Naive thymus-derived CD4-positive, alpha-beta T cell (primary cell): ENCODE measurements at places on chromosomes 4 and X. TPM values are rescaled to one million over a fixed set of nuclear protein-coding genes. Genes with fewer than 3 reads are reported as not detected.

DNA sequence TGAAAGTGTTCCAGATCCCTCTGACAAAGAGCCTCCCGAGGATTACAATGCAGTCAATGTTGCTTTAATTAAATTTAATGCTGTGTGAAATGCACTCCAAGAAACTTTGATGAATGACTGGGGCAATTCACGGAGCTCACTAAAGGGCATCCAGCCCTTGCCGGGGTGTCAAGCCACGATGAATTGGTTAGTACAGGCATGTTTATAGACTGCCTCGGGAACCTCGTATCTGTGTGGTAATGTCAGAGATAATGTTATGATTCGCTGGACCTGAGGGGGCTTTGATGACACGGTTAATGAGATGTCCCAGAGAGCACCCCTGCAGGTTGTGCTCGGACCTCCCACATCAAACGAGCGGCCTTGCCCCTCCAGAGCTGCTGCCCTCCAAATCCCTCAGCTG, 428.8 kb downstream of the NKX6-1 start:
- DNase-seq: no peak
- H3K4me3 ChIP-seq: no peak overlapping the region
- no peaks in the 10 kb centered on the region for H3K4me1 ChIP-seq
- H3K27me3 ChIP-seq: no peaks in the 10 kb centered on the region
- H3K36me3 ChIP-seq: no peaks in the 10 kb centered on the region
- H3K27ac ChIP-seq: no peak overlapping the region

GRCh38 chrX:110699109-110699508, 96.5 kb downstream of the CHRDL1 start:
- H3K27me3 ChIP-seq: no peaks in the 10 kb centered on the region
- no peaks in the 10 kb centered on the region for H3K36me3 ChIP-seq
- no peak overlapping the region for H3K4me3 ChIP-seq
- H3K27ac ChIP-seq: no peak overlapping the region

- no peaks in the 10 kb centered on the region for H3K36me3 ChIP-seq
- no peak overlapping the region for H3K4me3 ChIP-seq
- no peak for DNase-seq
- H3K4me1 ChIP-seq: peaks cover 3% of the 10 kb centered on the region
- H3K27me3 ChIP-seq: no peaks in the 10 kb centered on the region
- H3K27ac ChIP-seq: peak overlapping the region; percentile 67
Observed at GRCh38 chrX:51891821-51892551, 1.4 kb upstream of the MAGED1 start.

DNA sequence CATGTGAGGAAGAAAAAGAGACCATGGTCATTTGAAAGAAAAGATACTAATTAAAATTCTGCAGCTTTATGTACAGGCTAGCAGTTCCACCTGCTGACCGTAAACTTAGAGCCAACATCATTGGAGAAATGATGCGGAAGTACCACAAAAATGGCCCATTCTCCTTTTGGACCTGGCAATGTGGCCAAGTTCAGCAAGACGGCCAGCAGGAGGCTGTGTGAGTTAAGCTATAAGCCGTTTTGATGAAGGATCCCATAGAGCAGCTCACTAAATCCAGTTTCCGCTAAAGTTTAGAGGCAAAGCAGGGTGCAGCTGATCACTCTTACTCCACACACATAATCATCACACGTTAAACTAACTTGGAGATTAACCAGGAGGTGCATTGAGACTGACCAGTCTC, 133.8 kb downstream of the LDB2 start:
- no peaks in the 10 kb centered on the region for H3K36me3 ChIP-seq
- no peaks in the 10 kb centered on the region for H3K4me1 ChIP-seq
- no peak overlapping the region for H3K27ac ChIP-seq
- H3K27me3 ChIP-seq: no peaks in the 10 kb centered on the region
- no peak overlapping the region for H3K4me3 ChIP-seq

GRCh38 chr4:10075953-10076391, 40.6 kb downstream of the WDR1 start:
- DNase-seq: no peak
- no peak overlapping the region for H3K4me3 ChIP-seq

DNA sequence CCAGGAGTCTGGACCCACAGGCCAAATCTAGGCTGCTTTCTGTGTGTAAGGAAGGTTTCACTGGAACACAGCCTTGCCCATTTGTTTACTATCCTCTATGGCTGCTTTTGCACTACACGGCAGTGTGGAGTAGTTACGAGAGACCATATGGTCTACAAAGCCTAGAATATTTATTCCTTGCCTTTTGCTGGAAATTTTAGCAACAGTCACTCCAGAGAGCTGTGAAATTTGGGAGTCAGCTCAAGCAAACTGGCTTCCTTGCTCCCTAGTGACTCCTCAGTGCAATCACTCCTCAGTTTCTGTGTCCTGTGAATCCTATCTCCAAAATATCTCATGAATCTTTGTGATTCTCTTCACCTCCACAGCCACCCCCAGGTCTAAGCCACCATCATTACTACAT, 99.0 kb upstream of the CPEB2 start:
- no peaks in the 10 kb centered on the region for H3K4me1 ChIP-seq
- H3K4me3 ChIP-seq: no peak overlapping the region
- no peaks in the 10 kb centered on the region for H3K27me3 ChIP-seq
- DNase-seq: no peak
- no peak overlapping the region for H3K27ac ChIP-seq

DNA sequence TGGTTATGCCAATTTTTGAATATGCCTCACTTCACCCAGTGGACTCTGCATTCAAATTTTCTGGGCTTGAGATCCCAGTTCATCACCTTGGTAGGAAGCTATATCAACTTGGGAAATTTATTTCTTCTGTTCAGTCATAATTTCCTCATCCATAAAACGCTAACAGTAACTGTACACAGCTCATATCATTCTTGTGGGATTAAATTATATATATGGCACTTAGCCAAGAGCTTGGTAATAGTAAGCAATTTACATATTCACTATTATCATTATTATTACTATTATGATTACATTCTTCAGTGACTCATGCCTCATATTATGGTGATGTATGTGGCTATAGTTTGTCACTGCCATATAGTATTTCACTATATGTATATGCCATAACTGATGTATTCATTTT, 177.6 kb downstream of the CPE start:
- H3K27me3 ChIP-seq: no peaks in the 10 kb centered on the region
- DNase-seq: no peak
- H3K36me3 ChIP-seq: no peaks in the 10 kb centered on the region
- no peak overlapping the region for H3K27ac ChIP-seq
- no peak overlapping the region for H3K4me3 ChIP-seq

DNA sequence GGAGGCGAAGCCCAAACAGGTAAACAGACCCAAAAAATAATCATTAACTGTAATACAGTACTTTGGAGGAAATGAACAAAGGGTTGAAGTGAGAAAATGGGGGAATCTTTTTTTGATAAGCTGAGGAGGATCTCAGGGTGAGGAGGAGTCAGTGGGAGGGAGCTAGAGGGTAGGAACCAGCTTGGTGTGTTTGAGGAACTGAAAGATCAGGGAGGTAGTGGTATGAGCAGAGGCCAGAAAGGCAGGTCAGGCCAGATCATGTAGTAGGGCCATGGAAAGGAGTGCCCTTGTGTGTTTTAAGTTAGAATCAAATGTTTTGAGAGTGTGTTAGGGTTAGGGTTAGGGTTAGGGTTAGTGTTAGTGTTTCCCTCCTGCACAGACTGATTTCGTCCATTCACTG, 48.8 kb downstream of the PPP2R2C start:
- H3K27me3 ChIP-seq: no peaks in the 10 kb centered on the region
- no peaks in the 10 kb centered on the region for H3K36me3 ChIP-seq
- no peak overlapping the region for H3K27ac ChIP-seq
- no peak for DNase-seq
- no peaks in the 10 kb centered on the region for H3K4me1 ChIP-seq

DNA sequence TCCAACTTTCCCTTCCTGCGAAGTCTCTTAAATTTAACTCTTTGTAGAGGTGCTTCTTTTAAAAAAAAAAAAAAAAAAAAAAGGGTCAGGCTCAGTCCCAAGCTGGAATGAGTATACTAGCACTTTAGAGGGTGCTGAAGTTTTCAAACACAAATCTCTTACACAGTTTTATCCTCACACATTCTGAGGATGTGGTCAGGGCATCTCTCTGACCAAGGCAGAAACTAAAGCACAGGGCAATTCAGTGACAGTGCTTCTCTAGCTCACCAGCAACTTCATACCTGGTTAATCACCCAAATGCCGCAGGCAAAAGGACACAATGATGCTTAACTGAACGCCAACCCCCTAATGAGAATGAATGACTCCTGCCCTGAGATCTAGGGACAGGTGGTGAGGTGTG, 9.8 kb upstream of the PGM2 start:
- peaks cover 19% of the 10 kb centered on the region for H3K4me1 ChIP-seq
- no peaks in the 10 kb centered on the region for H3K36me3 ChIP-seq

DNA sequence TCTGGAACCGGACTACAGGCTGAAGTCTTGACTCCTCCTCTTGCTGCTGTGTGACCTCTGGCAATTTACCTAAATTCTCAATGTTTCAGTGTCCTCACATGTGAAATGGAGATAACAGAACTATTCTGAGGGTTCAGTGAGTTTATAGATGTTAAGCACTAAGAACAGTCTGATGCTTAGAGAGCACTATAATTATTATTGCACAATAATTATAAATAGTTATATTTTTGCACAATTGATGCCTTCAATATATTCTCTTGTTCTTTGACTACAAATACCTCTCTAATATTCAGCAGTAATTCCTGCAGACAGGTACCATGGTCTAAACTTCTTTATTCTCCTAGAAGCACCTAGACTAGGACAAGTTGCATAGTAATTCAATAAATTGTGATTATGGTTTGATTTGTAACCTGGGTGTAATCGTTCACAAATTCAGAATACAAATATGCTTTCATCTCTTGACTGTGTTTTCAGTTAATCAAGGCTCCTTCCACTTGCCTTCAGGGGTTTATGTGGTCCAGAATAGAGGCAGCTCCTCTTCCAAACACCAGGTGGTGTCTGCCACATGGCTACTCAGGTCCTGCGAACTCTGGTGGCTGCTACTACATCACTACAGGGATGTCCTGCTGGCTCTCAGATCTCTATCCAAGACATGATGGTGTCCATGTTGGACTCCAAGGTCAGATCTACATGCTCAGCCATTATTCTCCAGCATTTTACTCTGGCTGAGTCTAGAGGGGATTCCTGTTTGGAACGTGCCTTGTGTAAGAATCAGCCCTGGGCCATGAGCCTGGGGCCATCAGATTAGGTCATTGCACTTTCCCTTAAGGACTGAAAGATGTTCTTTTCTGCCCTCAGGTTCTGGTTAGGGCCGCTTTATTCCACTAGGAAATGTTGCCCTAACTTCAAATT, 103.4 kb downstream of the QRFPR start:
- H3K27ac ChIP-seq: no peak overlapping the region
- H3K4me1 ChIP-seq: no peaks in the 10 kb centered on the region

- no peak overlapping the region for H3K27ac ChIP-seq
- H3K36me3 ChIP-seq: no peaks in the 10 kb centered on the region
- no peaks in the 10 kb centered on the region for H3K27me3 ChIP-seq
- no peaks in the 10 kb centered on the region for H3K4me1 ChIP-seq
Observed at GRCh38 chrX:103878466-103879122, 46.5 kb upstream of the RAB9B start.

DNA sequence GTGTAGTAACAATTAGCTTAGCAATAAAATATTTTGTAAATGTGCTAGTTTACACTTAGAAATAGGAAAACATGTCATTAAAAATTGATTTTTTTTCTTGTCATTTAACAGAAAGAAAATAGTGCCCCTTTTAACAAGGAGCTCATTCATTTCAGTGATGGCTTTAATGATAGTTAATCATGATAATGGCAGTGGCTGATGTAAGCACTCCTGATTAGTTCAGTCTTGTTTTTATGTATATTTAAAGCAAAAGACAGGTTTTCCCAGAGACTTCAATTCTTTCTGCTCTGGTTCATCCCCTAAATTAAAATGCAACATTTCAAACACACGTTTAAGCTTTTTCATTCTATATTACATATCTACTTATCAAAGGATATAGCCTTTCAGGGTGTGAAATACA, 1039.5 kb upstream of the PCDH7 start:
- no peaks in the 10 kb centered on the region for H3K4me1 ChIP-seq
- no peaks in the 10 kb centered on the region for H3K27me3 ChIP-seq
- DNase-seq: no peak
- no peak overlapping the region for H3K4me3 ChIP-seq

The UGT2B11 gene
- not detected for total RNA-seq

The NHS gene
- total RNA-seq: 2.5 and 3.2 TPM in 2 replicates

The RAB41 gene
- not detected for total RNA-seq

The PGAM4 gene
- total RNA-seq: not detected

The ATXN3L gene
- not detected for total RNA-seq
